ENCODE measurements at places on chromosomes 4 and X. TPM values are rescaled to one million over a fixed set of nuclear protein-coding genes. Genes with fewer than 3 reads are reported as not detected.

The SOX3 gene
- polyA plus RNA-seq = not detected

GRCh38 chrX:136920001-136920400 is 39.5 kb upstream of the RBMX start:
- DNase-seq = no peak

The MAGEB18 gene
- not detected for polyA plus RNA-seq

- no peak for DNase-seq
Observed at GRCh38 chr4:73801692-73802091, 34.8 kb upstream of the CXCL6 start.

Measured in immature natural killer cell (primary cell).